ENCODE measurements at places on chromosomes 7 and 10.
A peak's percentile ranks its signal among the peaks of the same experiment; 100 is the strongest.

GRCh38 chr7:127819975-127820731 lies 168.2 kb downstream of the SND1 start:
- peak; percentile 47 for DNase-seq

DNA sequence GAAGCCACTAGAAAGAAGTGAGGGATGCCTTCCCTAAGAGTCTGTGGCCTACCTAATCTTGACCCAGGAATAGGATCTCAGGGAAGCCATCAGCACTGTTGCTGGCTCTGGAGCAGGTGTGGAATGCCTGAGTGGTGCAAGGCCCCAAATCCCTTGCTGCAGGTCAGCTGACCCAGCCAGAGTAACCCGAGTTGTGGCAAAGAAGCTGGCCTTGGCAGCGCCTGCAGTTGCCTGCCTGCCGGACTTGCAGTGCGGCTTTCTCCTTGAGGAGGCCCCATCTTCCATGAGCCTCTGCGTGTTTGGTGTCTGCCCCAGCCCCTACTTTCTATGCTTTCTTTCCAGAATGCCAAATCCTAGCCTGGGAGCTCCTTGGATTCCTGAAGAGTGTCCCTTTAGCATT lies 5.8 kb downstream of the KIAA1217 start:
- no peak for DNase-seq

- DNase-seq = no peak
Measured at GRCh38 chr10:3858051-3858845, 73.2 kb upstream of the KLF6 start.

- peak; percentile 96 for DNase-seq
Measured at GRCh38 chr7:130363026-130363847, 17.1 kb upstream of the CPA1 start.

- DNase-seq = peak; percentile 61
Measured at GRCh38 chr7:100584683-100585510, 1.0 kb downstream of the LRCH4 start.

- no peak for DNase-seq
Measured at GRCh38 chr7:75967487-75967997, 26.9 kb downstream of the TMEM120A start.

DNA sequence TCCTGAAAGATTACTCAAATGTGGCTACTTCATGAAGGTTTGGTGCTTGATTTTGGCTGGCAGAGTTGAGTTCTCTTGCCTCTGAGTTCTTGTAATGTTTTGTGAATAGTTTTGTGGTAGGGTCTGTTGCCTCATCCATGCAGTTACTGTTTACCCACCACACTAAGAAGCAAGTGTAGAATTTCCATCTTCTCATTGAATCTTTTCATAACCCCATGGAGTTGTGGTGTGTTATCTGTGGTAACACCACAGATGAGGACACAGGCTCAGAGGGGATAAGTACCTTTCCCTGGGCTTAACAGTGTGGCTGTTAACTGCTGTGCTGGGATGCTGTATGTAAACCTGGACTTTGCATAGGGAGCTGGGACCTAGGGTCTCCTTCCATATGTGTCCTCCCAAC lies 186.3 kb downstream of the CAMK1D start:
- DNase-seq = no peak

- DNase-seq = no peak
Measured at GRCh38 chr7:3069771-3070449, 26.2 kb upstream of the CARD11 start.

GRCh38 chr7:136528329-136528728 lies 340.1 kb upstream of the CHRM2 start:
- peak; percentile 86 for DNase-seq

DNA sequence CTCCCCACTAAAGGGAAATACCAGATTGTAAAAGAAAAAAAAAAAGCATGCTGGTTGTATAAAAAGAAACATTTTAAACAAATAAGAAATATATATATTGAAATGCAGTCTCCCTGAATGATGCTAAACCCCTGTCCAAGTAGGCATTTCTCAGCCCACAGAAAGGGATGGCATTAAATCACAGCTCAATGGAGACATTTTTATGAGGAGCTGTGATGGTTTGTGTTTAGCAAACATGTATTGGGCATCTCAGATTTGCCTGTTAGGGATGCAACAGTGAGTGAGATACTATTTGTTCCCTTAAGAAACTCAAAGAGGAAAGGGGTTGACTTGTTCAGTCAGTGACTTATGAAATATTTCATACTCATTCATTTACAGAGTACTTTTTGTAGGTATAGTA lies 51.5 kb downstream of the KAT6B start:
- no peak for DNase-seq

DNA sequence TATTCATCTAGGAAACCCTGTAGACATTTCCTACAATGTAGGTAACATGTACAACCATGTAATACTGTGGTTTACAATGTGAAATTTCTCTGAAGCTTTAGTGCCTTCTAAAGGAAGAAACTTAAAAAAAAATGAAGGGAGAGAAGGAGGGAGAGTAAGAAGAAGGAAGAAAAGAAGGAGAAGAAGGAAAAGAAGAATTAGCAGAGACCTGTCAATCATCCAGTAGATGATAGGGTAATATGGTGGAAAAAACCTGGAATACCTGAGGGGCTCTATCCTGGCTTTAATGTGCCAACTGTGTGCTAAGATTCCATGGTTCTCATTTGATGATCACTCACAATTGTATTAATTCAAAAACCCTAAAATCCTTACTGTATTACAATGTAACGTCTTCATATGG lies 2.6 kb upstream of the LRRN3 start:
- DNase-seq = no peak

GRCh38 chr7:3042861-3043489 lies 692 bp downstream of the CARD11 start:
- DNase-seq = no peak

DNA sequence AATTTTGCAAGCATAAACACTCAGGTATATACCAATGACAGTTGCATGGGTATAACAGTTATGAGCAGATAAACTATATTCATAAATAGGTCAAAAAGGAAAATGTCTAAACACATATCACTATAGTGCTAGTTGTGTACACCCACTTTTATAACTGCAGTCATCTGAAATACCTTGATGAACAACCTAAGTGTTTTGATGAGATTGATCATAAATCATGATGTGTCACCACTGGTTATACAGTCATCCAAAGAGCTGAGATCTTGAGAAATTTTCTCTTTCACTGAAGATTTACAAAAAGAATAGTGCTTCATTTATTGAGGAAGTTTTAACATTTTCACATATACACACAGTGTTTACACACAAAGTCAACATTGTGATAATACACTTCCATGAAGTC lies 78.6 kb upstream of the SLC25A13 start:
- DNase-seq = no peak

- no peak for DNase-seq
Measured at GRCh38 chr7:86148501-86148900, 495.2 kb upstream of the GRM3 start.

DNA sequence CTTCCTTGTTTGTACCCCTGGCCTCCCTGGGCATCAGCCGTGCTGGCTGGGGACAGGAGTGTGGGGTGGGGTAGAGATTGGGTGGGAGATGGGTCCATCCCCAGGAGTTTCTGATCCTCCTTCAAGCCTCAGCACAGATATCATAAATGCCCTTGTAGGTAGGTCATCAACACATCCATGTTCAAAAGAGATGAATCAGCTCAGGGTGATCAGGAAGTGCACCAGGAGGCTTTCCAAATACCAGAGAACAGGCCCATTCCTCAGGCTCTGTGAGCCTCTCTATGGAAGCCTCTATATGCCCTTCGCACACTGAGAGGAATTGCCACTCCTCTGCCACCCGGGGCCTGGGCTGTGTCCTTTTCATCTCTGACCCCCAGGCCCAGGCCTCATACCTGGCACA lies 31.9 kb upstream of the ADCYAP1R1 start:
- DNase-seq = no peak

DNA sequence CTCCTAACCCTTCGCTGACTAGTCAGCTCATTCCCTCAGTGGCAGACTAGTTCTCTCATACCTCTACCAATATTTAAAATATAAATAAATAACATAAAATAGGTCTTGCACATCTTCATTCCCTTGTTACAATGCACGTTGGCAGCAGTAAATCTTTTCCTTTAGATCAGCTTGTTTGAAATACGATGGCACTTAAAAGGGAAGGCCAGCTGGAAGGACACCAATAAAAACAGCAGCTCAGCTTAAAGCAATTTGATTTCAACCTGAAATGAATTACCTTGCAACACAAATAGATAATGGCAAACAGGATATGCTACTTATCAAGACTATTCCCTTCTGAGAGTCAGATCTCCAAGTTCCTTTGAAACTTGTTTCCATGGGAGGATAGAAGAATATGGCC lies 321.8 kb downstream of the GFRA1 start:
- DNase-seq = no peak

DNA sequence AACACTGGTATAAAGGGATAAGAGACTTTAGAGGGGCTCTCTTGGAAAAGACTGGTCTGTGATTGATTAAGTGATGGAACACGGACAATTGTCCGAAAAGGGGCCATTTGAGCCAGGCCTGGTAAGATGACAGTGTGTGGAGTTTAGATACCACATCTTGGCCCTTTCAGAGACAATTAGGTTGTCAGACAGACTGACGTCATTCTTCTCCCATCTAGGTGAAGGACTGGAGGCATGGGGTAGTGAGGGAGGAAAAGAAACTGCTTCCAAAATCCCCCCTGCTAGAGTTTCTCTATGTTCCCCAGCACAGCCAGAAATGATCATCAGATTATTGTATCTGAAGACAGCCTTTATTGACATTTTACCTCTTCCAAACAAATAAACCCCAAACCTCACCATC lies 84.8 kb upstream of the MYO3A start:
- DNase-seq = no peak

GRCh38 chr10:112532189-112532588 lies 85.2 kb downstream of the VTI1A start:
- no peak for DNase-seq

GRCh38 chr7:88203401-88203800 lies 16.4 kb downstream of the SRI start:
- no peak for DNase-seq

GRCh38 chr7:1536743-1537534 lies 6.4 kb downstream of the MAFK start:
- DNase-seq = peak; percentile 99

DNA sequence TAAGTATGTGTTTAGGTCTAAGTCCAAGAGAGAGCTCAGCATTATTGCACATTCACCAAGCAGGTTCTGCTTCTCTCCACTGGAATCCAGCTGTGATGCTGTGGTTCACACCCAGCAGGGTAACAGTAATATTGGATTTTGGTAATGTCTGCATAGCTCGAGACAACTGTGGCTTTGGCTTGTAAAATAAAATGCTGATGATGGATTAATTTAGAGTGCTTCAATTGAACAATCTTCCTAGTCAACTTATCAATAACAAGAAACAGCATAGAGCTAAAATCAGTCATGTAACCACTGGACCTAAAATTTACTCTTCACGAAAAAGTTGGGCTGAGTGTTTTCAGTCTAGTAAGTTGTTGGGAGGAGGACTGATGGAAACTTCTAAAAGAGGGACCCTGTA lies 709.2 kb downstream of the TYW1 start:
- DNase-seq = no peak

GRCh38 chr7:39212876-39213275 lies 235.2 kb downstream of the POU6F2 start:
- DNase-seq = no peak

DNA sequence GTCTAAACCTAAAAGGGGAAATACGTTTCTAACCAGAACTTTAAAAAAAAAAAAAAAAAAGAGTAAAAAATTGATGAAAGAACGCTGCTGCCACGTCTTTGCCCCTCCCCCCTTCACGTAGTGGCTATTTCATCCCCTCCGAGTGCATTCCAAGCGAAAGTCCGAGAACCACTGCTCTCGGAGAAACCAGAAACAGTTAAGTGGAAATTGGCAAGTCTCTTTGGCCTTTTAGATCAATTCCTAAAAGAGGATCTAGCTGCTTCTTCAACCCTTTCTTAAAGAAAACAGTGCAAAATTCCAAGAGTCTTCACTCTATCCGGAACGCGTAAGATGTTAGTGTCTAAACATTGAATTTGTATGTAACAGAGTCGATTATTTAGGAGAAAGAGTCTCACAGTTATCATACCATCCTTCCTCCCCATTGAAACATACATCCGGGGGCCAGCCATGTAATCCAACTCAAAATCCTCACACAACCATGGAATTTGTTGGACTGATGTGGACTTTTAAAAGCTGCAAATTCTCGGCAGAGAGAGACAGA lies 1.1 kb downstream of the P4HA1 start:
- peak; percentile 87 for DNase-seq

DNA sequence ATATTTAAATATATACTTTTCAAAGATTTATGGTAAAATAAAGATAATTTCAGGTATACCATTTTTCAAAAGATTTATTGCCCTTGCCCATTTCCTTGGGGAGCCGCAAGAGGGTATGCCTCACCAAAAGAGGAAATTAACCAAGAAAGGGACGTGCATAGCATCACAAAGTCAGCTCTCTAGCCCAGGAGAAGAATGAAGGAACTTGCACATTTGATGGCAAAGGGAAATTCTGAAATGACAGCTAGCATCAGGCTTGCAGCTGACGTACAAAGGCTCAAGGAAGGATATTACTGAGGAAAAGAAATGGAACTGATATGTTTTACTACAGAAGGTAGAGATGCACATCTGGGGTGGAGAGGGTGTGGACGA lies 93.6 kb upstream of the RSU1 start:
- no peak for DNase-seq

DNA sequence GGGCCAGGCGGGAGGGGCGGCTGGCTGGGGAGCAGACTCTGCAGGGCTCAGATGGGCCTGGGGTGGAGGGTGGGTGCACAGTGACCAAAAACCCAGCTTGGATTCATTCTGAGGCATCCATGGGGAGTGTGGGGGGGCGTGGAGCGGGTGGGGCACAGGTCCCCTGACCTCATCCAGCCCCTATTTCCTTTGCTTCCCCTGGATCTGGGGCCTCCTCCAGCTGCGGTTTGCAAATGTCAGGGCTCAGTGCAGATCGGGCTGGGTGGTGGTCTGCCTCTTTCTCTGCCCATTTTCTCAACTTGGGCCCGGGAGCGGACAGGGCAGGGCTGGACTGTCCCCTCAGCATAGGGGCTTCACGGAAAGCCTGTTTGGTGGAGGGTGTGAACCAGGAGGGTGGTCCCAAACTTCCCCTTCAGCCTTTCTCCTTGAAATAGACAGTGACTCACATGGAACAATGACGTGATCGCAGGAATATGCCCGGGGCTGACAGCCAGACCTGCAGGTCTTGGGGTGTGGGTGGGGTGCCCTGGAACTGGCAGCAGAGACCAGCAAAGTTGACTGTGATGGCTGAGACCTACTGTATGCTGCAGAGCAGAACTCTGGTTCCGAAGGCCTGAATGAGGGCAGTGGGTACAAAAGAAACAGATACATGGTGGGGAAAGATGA lies 72.9 kb upstream of the PODXL start:
- peak; percentile 66 for DNase-seq

DNA sequence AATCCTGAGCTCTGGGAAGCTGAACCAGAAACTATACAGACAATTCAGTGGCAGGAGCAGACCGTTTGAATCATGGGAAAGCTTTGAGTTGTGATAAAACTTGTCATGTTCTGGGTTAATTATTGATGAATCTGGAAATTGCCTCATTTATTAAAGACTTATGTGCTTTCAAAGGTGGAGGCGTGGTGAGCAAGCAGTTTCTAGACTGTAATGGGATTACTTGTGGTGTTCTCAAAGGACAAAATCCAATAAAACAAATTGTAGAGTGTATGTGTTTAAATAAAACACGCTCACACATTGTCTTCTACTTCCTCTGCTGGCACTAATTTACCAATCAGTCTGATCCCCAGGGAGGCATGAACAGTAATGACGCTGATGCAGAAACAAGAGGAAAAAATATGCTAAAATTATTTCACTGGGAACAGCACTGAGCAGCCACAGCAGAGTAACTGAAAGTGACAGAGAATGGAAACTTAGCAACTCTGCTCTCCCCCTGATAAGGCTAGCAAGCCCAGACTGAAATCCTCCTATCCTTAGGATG lies 25.1 kb downstream of the PARD3 start:
- DNase-seq = peak; percentile 30

GRCh38 chr7:29620556-29620930 lies 56.9 kb downstream of the PRR15 start:
- no peak for DNase-seq
